ENCODE measurements at places on chromosomes 1 and 21. TPM values are rescaled to one million over a fixed set of nuclear protein-coding genes. Genes with fewer than 3 reads are reported as not detected.

Gene TMEM39B
- 20.4 TPM for polyA plus RNA-seq

Gene RAB42
- 2.6 TPM for polyA plus RNA-seq

Gene ARID1A
- 106 TPM for polyA plus RNA-seq

Gene CRTC2
- 57.5 TPM for polyA plus RNA-seq

Gene KCNA2
- polyA plus RNA-seq, result 0.44 TPM

DNA sequence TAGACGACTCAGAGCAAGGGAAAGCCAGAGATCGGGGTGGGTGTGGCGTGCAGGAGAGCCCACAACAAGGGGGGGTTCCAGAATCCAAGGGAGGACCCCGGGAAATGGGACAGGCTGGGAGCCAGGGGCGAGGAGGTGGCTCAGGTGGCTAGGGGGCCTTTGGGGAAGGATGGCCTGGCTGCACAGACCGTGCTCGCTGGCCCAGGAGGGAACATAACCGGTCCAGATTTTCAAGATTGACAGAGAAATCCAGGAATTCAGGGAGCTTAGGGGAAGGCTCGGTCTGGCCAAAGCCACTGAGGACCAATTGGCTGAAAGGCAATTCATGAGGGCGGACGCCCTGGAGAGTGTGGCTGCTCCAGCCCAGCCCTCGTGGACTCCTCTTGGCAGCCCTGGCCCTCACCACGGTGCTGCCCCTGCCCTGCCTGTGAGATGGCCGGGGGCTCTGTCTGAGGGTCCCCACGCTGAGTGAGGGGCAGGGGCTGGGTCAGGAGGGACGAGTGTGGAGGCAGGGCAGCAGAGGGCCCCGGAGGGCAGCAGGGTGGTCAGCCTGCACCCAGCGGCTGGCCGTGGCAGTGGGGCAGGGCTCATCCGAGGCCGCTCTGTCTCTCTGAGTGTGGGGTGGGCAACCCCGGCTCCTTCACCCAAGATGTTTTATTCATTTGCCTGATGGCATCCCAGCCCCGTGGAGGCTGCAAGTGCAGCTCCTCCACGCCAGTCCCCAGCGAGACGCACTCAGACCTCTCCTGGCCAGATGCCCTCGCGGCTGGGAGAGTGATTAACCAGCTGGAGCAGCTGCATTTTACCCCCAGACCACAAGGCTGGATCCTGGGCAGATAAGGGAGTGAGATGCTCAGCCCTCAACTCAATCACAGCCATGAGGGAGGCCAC is 5.6 kb upstream of the LRRC3 start:
- DNase-seq, result no peak

GRCh38 chr1:229645324-229645993 is 19.4 kb downstream of the URB2 start:
- no peak for DNase-seq

DNA sequence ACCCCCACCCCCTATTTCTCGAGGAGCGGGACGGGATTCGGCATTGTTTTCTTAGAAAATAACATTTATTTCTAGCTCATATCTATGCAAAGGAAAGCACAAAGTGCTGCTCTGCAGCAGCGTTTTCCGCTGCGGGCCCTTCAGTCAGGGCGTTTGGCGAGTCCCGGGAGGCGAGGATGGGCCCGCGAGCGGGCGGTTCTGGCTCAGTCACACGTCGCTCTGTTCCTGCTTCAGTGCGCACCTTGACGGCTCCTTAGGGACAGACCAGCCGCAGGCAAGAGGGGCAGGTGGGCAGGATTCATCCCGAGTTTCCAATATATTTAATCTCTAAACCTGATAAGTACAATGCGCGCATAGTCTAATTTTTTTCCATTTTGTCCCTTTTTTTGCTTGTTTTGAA is 5.7 kb downstream of the DMRTA2 start:
- DNase-seq, result no peak

DNA sequence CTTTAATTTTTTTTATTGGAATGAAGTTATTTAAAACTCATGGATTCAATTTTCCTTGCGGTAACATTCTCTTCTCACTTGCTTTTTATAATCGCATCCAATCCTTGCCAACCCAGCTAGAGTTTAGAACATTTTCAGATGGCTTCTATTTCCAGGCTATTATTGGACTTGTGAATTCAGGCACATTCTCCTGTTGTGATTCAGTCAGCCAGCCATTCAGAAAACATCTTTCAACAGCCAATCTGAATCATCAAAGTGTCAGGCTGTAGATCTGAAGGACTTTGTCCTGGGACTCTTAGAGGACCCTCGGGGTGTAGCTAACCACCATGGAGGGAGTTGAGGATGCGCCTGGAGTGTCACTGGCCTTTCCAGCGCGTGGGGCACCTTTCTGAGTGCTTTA is 92.4 kb downstream of the PRDM2 start:
- DNase-seq, result no peak

DNA sequence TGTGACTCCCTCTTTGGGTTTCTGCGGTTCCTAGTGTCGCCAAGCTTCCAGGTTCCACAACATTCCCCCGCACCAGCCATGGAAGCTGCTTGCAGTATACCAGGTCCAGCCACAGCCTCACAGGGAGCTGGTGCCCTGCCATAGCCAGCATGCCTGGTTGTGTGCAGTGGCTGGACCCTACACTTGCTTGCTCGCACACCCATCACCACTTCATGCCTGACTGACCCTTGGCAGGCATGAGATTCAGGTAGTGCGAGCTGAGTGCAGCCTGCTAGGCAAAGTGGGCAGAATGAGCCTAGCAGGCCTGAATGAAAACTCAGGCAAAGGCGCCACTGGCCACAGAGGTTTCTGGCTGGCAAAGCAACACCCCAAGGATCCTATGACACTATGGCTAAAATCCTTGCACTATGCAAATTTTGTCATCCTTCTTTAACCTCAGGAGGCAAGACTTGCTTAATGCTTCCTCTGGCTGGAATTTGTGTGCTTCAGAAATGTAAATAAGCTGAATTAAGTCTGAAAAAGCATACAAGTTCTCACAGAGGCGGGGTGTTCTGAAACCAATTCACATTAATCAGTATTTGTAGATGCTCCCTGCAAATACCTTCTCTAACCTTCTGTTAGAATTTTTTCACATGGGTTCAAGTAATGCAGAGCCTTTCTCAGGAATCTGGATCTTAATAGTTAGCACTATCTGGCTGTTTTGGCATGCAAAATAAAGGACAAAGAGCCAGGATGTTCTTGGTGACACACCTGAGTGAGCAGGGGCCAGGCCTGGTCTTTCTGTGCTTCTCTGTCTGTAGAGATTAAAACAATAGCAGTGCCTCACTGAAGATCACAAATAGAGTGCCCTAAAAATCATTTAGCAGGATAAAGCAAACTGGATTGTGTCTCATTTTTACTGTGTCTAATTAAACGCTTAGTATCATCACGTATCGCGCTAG is 256.9 kb downstream of the GPATCH2 start:
- DNase-seq, result no peak

DNA sequence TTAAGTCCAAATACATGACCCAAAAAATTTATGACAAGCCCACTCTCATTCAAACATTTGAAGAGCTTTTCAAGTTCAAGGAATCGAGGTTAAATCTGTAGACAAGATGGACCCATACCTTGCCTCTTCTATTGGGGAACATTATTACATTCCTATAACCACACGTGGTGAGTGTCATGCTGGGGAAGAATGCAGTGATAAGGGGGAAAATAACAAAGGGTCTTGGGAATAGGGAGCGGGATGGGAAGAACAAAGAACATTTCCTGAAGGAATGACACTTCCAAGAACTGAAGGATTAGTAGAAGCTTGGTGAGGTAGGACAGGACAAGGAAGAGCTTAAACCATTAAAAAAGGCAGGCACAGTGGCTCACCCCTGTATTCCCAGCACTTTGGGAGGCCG is 18.8 kb downstream of the PDZK1 start:
- DNase-seq, result no peak

DNA sequence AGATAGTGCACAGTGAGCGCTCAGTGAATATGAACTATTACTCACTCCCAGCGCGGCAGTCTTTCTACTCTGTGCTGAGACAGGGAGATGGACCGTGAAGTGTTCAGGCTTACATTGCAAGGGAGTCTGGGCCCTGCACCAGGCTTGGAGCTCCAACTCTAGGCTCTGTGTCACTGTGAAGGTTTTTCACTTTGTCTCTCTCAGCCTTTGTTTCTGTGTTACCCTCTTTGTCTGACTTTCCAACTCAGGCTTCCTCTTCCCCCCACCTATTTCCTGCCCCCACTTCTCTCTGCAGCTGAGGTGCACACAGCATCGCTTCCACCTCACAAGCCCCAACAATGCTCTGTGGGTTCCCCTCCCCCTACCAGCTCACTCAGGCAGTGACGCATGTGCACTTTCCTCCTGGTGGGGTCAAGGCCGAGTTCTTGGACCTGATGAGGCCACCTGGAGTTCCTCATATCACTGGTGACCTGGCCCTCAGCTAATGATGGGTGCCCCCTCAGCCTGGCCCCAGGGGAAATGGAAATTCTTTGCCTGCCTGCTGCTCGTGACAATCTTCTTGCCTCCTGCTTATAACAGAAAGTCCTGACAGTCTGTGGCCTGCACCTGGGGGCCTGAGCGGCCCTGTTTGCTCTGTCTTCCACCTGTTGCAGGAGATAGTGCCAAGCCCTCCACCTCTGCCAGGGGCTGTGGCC is 1.1 kb upstream of the LCK start:
- peak; percentile 49 for DNase-seq

- DNase-seq, result no peak
Observed at GRCh38 chr1:77392486-77392885, 110.7 kb downstream of the AK5 start.
